ENCODE measurements at places on chromosomes 4 and X. TPM values are rescaled to one million over a fixed set of nuclear protein-coding genes. Genes with fewer than 3 reads are reported as not detected.

TCEAL8 gene
- 51.2 TPM for total RNA-seq

PRSS12 gene
- total RNA-seq: 9.2 TPM

CACNA1F gene
- 4.0 TPM for total RNA-seq

UTP3 gene
- 33.4 TPM for total RNA-seq

LAMTOR3 gene
- 42.7 TPM for total RNA-seq

All from upper lobe of left lung (tissue), 6 donors.